CD4-positive, alpha-beta T cell treated with Interleukin-15 for 4 hours (primary cell): ENCODE measurements at places on chromosomes 5 and 9.

DNA sequence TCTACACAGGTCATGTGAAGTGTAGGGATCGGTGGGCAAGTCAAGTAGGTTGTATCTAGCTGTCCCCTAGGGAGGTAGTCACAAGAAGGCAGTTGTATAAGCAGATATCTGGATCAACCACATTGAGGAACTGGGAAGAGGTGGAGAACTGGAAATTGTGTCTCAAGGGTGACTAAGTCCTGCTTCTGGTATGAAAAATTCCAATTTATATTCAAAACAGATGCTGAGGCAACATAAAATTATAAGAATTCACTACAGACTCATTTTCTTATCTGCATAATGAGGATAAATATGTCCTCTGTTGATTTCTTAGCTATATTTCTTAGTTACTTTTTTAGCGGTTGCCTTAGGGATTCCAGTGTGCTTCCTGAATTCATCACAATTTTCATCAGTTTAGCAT, 46.8 kb downstream of the GALNT12 start:
- no peak for DNase-seq

DNA sequence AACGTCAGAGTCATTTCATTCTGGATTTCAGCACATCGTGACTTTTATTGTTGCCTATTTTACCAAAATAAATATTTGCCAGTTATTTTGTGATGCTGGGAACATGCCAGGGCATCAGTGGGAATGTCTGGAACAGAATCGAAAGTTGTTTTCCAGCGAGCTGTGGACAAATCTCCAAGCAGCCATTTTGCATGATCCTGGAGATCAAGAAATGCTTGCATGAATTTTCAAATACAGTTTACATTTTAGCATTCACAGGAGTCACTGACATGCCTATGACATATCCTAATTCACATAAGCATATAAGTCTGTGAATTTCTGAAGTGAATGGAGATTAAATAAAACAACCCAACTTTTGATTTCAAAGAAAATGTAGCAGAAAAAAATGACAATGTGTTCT, 119.4 kb downstream of the VCAN start:
- no peak for DNase-seq

DNA sequence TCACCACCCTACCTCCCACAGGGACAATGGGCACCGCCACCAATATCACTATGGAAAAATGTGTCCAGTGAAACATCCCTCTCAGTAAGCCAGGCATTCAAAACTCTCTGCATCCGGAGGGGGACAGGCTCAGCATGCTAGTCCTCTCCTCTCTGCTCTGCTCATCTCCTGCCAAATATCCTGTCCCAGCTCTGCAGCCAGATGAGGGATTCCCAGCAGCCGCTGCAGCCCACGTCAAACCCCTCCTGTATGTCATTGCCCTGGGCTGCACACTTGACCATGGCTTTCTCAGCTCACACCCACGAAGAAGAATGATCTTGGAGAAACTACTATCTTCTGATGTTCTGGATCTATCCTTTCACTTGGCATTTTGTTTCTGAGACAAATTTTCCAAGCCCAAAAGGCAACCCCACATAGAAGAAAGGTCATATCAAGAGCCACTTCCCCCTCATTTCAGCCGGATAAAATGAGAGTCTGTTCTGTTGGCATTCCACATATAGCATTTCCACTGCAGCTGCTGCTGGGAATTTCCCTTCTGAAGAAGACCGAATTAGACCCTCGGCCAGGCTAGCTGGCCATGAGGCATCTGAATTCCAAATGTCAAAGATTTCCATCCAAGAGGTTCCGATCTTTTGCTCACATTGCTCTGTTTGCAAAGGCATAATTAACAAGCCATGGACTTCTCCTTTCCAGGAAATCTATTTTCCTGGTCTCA, 338.0 kb downstream of the ACTL7B start:
- DNase-seq = no peak

DNA sequence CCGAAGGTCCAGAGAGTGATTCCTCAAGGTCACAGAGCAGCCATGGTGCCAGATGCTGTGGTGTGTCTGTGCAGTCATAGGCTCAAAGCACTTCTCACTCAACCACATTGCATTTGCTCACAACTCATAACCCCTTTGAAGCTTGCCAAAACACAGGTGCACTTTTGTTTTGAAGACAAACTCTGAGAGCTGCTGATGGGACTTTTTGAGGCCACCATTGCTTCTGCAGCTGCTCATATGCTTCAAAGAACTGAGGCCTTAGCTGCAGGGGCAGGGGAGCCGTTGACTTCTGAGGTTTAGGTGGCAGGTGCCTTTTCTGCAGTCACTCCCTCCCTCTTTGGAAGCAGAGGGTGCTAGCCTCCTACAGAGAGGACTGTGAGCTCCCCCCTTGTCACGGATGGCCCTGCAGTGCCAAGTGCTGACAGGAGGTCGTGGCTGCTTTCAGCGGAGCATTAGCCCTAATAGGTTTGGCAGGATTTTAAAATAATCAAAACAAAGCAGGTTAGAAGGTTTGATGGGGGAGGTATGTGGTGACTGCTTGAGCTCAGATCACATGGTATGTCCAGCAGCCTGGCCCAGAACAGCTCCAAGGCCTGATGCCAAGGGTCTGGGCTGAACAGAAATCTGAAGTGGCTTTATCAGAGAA, 232.1 kb downstream of the MAN2A1 start:
- peak; percentile 67 for DNase-seq

- DNase-seq = no peak
Observed at GRCh38 chr9:73038613-73039012, 85.8 kb upstream of the ALDH1A1 start.

- DNase-seq = no peak
Observed at GRCh38 chr5:52665559-52665958, 122.2 kb upstream of the ITGA1 start.

GRCh38 chr9:85215961-85216360, 525.8 kb downstream of the AGTPBP1 start:
- DNase-seq = no peak

- DNase-seq = no peak
Observed at GRCh38 chr9:85344901-85345300, 396.9 kb downstream of the AGTPBP1 start.

- no peak for DNase-seq
Observed at GRCh38 chr5:91146905-91147600, 236.1 kb downstream of the ARRDC3 start.

DNA sequence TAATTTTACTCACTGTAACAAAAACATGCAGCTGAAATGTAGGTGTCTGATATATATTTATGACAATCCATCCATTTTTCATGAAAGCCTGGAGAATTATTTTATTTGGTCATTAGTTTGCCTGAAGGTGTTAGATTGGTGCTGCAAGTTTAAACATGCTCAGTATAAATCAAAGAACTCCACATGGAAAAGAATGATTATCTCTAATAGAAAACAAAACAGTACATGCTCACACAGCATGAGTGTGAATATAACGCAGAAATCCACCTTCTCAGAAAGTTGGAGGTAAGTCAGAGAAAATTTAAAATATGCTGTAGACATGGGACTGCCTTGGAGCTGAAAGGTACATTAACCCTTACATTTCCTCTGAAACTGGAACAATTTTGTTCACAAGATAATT, 165.5 kb upstream of the RGS7BP start:
- DNase-seq = no peak

DNA sequence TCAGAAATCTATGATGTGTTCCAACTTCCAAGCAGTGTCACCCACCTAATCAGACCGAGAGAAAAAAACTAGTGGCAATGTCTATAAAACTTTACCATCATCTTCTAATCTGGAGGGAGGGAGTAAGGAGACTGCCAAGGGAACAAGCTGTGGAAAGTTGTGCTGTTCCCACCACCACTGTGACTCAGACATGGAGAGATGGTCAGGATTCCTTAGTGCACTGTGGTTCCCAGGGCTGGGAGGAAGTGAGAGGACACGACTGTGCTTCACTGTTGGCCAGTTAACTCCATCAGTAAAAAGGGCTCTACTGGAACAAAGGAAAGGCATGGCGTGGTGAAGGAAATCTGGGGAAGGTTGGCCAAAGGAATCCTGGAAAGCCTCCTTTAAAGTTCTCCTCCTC, 18.8 kb downstream of the TICAM2 start:
- DNase-seq = no peak

- no peak for DNase-seq
Observed at GRCh38 chr9:95018099-95018936, 291.8 kb downstream of the AOPEP start.

DNA sequence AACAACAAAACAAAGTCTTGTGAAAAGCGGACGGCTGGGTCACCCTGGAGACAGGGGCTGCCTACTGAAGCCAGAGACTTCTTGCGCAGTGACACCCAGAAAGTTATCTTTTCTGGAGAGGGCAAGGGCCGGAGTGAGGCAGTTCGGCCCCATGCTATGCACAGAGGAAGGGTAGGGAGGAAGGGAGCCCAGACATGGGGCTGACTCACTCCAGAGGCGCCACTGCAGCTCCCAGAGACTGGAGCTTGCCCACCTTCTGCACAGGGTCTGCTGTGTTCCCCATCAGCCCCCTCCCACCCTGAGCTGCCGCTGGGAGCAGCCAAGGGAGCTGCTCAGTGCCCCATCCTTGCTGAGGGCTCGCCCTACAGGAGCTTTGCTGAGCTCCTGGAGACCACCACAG, 13.3 kb downstream of the SLC6A3 start:
- DNase-seq = no peak

DNA sequence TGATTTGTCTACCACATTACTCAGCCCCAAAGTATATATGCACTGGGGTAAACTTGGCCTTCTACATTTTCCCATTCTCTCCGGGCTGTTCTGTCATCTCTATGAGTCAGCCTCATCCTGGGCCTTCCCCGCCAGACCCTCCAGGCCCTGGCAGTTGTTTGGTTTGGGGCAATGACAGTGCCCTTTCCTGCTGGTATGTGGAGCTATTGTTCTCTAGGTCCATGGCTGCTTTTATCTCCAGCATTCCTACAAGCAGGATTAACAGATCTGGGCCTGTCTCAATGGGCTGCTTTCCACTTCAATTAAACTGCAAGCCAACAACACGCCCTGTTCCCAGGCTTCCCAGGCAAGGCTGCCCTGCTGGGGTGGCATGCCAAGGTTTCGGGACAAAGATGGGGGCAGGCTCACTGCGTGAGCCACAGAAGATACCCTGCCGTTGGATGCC, 136.4 kb downstream of the SLIT3 start:
- DNase-seq = no peak

DNA sequence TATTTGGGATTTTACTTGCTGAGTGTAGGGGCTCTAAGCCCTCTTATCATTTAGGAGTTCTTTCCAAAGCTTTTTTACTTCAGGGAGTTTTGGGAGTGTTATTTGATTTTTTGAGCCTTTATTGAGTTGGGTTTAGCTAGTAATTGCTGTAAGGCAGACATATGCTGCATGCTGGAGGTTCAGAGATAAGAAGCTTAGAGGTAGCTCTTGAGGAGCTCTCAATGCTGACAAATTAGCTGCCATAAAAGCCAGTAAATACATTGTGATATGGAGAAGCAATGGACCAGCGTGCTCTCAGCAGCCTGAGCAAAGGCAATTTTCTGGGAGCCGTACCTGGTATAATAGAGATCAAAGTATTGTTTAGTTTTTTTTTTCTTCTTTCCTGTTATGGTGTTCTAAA, 11.6 kb downstream of the ARHGEF28 start:
- no peak for DNase-seq

DNA sequence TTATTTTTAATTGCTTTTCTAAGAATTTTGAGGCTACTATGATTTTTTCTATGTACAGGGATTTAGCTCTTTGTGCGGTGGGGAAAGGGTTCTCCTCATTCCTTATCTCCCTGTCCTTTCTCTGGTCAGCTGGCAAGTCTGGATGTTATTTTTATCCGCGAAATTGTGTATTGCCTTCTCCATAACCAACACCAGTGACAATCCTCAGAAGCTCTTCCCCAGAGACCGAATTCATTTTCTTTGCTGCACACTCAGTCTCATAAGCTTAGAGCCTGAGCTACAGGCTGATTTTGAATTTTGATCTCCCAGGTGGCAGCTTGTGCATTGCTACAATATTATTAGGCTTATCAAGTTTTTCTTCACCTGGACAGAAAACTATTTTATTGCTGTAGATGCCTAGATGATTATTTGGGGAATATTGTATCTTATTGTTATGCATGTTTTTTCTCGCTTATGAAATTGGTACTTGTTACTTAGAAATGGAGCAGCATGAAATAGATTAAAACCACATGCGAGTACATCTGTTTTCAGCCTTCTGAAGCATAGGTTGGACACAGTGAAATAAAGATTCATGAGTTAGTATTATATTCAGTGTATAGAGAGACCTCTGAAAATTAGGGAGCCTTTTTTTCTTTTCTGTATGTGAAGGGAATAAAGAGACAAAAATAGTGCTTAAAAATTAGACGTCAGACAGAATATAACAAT, 27.3 kb downstream of the CPEB4 start:
- DNase-seq = no peak

DNA sequence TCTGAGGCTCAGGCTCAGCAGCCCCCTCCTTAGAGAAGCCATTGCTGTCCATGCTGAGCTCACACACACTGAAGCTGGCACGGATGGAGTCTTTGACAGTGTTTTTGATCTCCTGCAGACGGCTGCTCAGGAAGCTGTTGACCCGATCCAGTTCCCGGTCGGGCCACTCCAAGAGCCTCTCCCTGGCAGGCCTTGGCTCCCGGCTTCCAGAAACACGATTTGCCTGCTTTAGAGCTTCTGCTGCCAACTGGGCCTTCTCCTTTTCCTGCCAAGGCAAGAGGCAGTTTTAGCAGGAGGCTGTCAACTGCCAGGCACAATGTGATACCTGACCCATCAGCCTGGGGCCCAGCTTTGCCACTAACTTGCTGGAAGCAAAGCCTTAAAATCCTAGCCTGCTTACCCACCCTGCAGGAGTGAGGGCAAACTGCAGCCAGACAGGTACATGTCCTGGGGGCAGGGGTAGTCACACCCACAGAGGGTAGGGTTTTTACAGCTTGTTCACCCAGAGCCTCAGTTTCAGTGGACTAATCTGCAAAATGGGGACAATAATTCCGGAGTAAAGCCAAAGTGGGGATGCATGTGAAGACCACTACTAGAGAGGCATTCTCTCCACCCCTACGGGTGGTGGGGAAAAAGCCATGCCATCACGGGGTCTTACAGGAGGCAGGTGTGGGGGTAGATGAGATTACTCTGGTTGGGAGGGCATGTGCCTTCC, 8.3 kb upstream of the DDX41 start:
- no peak for DNase-seq

GRCh38 chr9:33813712-33814641, 3.0 kb upstream of the UBE2R2 start:
- DNase-seq = peak; percentile 63

GRCh38 chr9:78601957-78602565, 305.1 kb downstream of the PSAT1 start:
- no peak for DNase-seq

- no peak for DNase-seq
Observed at GRCh38 chr5:97628807-97629206, 445.8 kb upstream of the RIOK2 start.

- no peak for DNase-seq
Observed at GRCh38 chr9:15294604-15295003, 12.4 kb downstream of the TTC39B start.

GRCh38 chr9:87340391-87340790, 157.3 kb upstream of the DAPK1 start:
- DNase-seq = no peak

- no peak for DNase-seq
Observed at GRCh38 chr9:133443982-133444381, 15.8 kb upstream of the CACFD1 start.

GRCh38 chr9:109088221-109088620, 31.5 kb downstream of the TMEM245 start:
- no peak for DNase-seq

- DNase-seq = no peak
Observed at GRCh38 chr5:130104895-130105688, 200.8 kb downstream of the CHSY3 start.

- DNase-seq = no peak
Observed at GRCh38 chr9:20659474-20659967, 24.5 kb upstream of the FOCAD start.

- DNase-seq = no peak
Observed at GRCh38 chr5:5572010-5572865, 149.8 kb downstream of the ICE1 start.
